ENCODE measurements at places on chromosomes 2 and 18.

GRCh38 chr18:23992089-23992940 is 22.2 kb upstream of the TTC39C start:
- DNase-seq, result peak; percentile 65

DNA sequence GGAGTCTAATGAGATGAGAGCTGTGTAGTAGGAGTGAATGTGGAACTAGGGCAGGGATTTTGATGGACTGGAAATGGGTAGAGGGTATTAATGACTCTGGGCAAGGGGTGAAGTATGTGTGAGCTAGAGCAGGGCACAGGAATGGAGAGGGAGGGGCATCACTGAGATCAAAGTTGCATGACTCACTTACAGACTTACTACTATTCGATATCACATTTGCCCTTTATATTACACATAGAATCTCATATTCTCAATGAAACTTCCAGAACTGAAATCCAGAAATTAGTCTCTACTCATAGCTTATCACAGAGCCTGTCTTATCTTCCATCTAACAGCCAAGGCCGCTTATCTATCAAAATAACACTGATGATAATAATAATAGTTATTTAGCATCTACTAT is 20.0 kb upstream of the ITGB6 start:
- no peak for DNase-seq

GRCh38 chr2:74893332-74893731 is 59.4 kb downstream of the HK2 start:
- DNase-seq, result no peak

DNA sequence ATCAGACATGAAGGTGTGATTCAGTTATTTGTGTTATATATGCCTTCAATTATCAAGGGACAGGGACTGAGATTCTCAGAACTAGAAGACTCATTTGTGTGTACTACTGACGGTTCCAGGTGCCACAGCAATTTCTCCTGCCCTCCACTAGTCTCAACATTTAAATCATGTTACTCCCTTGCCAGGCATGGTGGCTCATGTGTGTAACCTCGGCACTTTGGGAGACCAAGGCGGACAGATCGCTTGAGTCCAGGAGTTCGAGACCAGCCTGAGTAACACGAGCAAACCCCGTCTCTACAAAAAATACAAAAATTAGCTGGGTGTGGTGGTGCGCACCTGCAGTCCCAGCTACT is 1.1 kb downstream of the CNDP2 start:
- no peak for DNase-seq

GRCh38 chr2:126719191-126719832 is 63.4 kb downstream of the GYPC start:
- DNase-seq, result no peak

DNA sequence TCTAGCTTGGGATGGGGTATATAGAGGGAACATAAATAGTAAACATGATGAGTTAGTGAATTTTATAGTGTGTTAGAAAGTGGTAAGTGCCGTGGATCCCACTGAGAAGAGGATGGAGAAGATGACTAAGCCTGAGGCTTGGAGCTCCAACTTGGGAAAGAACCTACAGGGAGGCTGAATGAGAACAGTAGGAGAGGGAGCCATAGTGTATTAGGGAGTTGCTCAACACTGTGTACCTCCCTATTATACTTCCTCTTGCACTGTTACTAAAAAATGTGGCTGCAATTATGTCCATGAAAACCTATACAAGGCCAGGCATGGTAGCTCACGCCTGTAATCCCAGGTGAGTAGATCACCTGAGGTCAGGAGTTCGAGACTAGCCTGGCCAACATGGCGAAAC is 2.9 kb upstream of the SLC19A3 start:
- no peak for DNase-seq

DNA sequence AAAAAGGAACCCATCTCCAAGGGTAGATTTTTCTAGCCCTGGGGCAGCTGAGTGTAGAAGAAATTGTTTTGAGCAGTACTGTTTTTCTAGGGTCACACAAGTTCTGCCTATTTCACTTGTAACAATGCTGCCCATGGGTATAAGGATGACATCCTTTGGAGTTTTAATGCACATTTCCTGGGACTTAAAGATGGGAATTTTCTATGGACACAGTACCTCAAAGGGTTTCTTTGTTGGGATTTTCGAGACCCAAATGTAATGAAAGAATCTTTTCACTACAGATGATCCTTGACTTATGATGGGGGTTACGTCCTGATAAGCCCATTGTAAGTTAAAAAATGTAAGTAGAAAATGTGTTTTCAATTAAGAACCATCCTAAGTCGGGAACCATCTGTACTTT is 31.8 kb downstream of the CDC42EP3 start:
- DNase-seq, result no peak
